ENCODE measurements at places on chromosomes 2 and 18.

DNA sequence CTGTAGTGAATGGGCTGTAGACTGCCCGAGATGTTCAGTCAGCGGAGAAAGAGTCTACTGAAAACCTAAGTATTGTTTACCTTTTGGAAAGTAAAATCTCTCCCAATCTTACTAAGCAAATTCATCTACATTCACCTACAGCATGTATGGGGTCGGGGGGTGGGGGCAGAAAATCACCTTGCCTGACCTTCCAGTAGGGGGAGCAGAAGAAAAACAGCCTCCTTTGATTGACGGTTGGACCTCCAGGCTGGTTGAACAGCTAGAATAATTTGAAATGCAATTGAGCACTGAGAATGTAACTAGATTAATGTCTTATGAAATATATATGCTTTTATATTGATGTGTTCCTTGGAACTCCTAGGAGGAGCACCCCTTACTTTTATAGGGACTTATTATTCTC, 10.0 kb downstream of the LRATD1 start:
- DNase-seq, result peak; percentile 53

GRCh38 chr2:180669016-180669415, 311.4 kb upstream of the UBE2E3 start:
- no peak for DNase-seq

DNA sequence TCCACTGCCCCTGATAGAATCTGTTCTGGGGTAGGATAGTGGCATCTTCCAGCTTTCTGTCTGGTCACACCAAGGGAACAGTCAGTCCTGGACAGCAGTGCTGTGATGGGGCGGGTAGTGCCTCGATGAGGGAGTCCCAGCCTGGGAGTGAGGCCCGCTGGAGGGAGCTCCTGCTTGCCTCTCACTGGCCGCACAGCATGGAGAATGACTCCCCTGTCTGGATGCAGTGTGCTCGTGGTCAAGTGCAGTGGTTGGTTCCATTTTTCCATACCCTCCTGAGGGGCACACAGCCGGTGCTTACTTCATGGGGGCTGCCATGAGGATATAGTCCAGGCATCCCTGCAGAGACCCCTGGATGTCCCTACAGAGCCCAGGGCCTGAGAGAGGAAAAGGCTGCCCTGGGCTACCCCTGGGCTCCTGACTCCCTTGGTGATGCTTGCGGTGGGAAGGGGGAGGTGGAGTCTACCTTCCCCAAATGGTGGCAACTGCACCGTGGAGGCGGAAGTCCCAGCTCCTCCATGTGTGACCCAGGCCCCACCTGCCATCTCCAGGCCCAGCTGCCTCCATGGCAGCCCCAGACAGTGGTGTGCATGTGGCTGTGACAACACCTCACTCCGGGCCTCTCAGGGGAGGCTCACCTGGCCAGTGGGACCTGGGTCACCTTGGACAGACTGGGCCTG, 212.5 kb downstream of the GLI2 start:
- DNase-seq, result no peak

- DNase-seq, result no peak
Observed at GRCh38 chr2:161146996-161147395, 13.2 kb upstream of the TANK start.

DNA sequence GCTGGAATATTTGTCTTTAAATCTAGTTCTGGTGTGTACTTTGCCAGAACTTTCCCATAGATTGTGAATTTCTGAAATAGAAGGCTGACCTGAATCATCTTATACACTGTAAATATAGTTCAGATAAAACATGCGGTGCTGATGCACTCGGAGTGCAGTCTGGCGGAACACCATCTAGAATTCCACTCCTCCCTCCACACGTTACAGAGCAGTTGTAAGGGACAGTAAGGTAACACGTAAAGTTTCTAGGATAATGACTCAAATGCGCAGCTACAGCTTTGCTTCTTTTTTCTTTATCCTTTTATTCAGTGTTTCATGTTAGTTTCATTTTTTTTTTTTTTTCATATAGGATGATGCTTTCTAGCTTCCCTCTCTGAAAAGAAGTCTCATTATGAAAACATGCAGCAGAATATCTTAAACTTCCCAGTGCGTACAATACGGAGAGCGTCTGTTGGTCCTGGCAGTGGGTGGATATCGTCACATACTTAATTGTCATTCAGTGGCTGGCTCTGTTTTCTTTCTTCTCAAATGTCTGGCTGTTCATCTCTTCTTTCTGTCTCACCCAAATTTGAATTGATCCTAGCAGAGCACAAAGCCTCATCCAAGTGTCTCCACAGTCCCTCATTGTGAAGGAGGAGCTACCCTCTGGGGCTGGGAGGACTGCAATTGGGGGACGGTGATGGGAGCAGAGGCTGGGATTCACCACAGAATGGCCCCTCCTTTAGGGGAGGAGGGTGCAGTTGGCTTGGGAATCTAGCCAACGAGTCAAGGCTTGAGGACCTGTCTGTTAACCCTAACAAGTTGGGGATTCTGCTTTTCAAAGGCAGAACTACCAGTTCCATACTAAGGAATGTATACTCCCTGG, 138.8 kb downstream of the MYT1L start:
- no peak for DNase-seq

DNA sequence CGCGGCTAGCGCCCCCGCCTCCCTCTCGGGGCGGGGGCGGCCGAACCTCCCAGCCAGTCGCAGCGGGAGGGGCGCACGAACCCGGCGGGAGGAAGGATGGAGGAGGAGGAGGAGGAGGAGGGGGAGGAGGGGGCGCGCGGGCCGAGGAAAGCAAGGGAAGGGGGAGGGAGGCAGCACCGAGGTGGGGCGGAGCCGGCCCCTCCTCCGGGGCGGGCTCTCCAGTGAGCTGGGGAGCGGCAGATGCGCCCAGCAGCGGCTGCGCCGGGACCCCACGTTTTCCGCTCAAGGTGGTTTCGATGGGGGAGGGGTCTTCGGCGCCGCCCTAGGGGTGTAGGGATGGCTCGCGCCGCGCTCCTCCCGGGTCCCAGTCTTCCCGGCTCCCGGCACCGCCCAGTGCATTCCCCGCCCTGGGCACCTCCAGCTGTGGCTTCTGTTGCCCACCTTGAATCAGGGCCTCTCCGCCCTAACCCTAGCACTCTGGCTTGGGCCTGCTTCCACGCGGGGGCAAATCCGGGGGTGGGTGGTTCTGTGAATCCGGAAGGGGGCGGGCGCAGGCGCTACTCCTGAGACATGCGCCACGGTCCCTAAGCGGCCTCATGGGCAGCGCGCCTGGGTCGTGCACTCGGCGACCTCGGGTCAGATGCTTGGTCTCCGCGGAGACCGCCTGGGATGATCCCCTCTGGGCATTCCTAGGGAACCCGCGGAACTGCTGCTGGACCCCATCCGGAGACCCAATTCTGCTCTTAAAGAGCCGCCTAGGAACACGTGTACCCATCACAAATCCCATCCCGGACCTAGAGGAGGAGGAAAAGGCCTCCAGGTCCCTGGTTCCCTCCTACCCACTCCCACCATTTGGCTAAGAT, at the start of gene FBXO41:
Gene FBXO41, minus strand, starts transcription at position 183 of the 863 bp plus-strand sequence. CDS start 14,848 bp downstream, outside the sequence.
- peak; percentile 99 for DNase-seq

DNA sequence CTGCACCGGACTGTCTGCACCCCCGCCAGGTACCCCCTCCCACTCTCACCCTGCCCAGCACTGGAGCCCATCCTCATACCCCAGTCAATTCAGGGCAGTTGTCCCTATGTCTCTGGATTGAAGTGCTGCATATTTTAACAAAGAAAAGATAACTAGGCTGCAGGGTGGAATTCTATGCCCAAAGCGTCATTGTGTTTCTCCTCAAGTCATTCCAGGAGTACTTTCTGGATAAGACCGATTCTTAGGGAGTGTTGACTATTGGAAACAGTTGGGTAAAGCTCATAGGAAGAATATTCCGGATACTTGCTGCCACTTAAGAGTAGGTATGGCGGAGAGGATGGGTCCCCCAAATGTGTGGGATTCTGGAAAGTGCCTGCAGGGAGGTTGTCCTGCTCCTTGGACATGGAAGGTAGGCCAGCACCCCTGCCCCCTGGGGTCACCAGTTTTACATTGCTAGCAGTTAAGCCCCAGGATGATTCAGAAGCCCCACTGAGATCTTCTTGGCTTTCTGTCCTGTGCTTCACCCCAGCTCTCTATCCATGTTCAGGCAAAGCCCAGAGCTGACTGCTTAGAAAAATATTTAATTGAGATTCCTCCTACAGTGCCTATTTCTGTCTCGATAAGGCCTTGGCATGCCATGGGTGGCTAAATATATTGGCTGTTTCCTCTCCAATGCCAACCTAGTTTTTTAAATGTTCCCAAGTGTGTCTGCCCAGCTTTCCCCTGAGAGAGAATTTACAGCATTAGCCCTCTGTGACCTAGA, 48.2 kb downstream of the RPL37A start:
- no peak for DNase-seq

GRCh38 chr18:63603772-63604171, 16.6 kb downstream of the SERPINB13 start:
- no peak for DNase-seq

- no peak for DNase-seq
Observed at GRCh38 chr2:52658598-52658997, 1109.0 kb upstream of the CHAC2 start.
